RWPE1 (cell line): ENCODE measurements at places on chromosomes 16 and 17.
A peak's percentile ranks its signal among the peaks of the same experiment; 100 is the strongest.

- peak; percentile 52 for DNase-seq
Observed at GRCh38 chr16:58732545-58733247, 1.4 kb downstream of the GOT2 start.

- DNase-seq = no peak
Observed at GRCh38 chr16:5490499-5490898, 392.9 kb upstream of the EEF2KMT start.

DNA sequence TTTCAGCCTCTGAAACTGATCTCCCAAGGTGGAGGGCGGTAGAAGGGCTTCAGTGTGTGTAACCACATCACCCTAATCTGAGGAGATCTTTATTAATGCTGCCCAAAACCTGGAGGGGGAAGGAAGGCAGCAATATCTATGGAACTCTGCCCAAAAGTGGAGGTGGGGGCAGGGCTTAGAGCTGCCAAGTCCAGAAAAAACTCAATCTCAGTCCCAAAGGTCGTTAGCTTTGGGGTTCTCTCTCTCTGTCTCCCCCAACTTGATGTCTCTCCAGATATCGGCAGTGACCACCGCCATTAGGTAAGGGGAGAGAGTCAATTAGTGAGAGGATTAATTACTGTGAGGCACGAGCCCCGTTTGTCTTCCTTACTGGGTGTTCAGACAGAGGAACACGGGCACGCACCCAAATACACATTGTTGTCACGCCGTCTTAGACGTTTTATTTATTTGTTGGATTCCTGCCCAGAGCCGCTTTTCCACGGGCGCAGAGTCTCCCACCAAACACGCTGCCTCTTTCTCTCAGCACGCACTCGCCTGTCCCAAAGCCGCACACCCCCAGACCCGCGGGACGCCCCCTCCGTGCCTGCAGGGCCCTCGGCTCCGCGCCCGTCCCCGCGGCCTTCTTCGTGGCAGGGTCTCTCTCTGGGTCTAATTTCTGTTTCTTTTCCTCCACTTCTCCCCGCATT lies 5.4 kb upstream of the LHX1 start:
- no peak for DNase-seq

DNA sequence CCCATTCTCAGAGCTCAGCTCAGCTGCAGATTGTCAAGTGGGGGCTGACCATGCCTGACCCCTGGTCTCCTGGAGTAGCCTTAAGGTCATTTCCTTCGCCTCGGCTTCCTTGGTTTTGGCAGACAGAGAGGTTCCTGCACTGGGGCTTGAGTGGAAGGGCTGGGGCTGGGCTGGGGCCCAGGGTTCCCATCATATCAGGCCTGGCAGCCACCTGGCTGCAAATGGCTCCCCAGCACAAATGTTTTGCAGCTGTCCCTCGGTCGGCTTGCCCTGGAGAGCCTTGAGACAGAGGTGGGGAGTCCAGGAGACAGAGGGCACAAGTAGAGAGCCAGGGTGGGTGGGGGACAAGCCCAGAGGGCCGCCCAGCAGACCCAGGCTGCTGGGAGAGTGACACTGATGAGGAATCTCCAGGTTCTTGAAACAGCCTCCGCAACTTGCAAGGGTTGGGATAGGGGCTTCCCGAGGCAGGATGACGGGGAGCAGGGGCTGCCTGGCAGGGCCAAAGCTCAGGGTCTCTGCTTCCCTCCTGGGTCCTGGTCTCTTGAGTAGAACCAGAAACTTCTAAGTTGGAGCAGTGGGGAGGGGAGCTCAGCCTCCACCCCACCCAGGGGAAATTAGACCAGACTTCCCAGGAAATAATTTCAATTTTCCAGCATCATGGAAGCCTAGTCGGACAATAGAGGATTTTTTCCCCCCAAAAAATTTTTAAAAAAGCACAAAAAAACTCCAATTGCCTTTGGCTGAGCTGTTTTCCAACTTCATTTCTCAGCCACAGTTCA lies 19.3 kb downstream of the IGFBP4 start:
- DNase-seq = no peak

- no peak for DNase-seq
Observed at GRCh38 chr17:77316191-77316641, 175.4 kb downstream of the SEC14L1 start.

DNA sequence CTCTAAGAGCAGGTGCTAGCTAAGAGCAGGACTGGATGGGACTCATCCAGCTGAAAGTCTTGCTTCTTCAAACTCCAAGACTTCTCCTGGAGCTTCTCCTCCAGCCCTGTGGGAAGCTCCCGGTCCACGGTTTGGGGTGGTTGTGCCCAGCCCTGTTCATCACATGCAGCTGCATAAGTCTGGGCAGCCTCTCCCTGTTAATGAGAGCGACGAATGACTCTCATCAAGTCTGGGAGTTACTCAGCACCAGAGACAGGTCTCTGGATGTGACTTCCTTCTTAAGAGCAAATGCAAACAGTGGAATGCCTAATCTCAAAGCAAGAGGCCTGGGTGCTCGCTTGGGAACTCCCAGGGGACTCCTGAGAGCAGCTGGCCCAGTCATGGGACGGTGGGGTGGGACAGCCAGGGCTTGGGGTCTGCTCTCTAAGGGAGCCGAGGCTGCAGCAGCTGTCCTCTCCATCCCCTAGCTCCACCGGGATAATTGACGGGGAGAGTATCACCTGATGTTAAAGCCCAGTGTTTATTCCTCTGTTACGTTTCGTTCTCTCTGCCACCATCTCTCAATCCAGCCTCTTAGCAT lies 35.3 kb upstream of the CRHR1 start:
- DNase-seq = no peak

- peak; percentile 90 for DNase-seq
Observed at GRCh38 chr17:79026376-79027273, 2.7 kb downstream of the C1QTNF1 start.

DNA sequence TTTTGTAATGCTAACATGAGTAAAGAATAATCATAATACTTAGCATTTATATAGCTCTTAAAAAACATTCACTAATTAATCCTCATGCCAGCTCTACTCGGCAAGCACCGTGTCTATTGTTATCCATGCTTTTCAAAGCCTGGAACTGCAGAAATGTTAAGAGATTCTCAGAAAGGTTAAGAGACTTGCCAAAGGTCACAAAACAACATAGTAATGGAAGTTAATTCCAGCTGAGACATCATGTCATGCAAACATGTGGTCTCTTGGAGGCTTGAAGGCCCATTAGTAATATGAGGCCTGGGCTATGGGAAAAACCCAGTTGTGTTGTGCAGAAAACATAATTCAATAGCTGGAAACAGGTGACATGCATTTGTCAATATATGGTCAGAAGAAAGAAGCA lies 389.9 kb upstream of the GOT2 start:
- DNase-seq = no peak

GRCh38 chr16:49469930-49470451 lies 96.4 kb downstream of the C16orf78 start:
- DNase-seq = no peak

DNA sequence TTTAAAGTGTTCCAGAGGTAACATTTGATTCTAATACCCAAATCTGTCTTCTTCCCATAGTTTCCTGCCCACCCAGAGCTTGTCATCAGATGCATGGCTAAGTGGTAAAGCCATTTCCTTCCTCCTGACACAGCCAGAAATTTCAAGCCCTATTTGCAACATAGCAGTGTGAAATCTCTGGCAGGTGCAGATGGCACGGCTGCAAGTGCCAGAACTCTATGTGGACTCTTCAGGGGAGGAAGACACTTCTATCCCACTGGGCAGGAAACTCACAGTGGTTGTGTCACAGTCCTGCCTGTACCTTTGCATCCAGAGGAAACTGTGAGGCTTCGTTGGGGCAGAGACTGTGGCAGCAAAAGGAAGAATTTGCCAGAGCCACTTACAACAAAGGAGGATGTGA lies 13.2 kb downstream of the DYNLRB2 start:
- DNase-seq = no peak

GRCh38 chr16:49693445-49693844 lies 162.5 kb downstream of the ZNF423 start:
- DNase-seq = no peak

DNA sequence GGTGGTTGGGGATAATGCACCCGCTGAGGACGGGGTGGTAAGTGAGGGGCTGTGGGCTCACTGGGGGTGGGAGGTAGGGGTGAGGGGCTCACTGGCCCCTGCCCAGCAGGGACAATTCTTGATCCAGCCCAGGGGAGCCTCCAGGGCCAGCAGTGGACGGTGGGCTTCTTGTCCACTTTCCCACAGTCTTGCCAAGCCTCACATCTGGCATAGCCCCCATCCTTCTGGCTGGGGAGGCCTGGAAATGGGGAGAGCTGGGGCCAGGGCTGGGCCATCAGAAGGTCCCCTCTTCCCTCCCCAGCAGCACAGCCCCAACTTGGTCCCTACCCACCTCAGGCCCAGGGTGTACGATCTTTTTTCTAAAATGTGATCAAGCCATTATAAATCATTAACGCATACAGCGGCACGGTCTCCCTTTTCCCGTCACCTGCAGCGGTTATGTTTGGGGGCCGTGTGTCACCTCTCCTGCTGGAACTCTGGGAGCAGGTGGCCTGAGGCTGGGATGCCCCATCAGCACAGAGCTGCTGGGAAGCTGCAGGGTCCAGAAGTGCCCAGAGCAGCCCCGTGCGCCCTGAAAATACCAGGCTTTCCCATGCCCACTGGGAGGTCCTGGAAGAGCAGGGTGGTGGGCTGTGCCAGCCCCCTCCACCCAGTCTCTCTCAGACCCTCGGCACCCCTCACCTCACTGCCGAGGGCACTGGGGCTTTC lies 7.2 kb upstream of the SETD6 start:
- DNase-seq = no peak

- no peak for DNase-seq
Observed at GRCh38 chr17:27496971-27497370, 40.7 kb downstream of the KSR1 start.

GRCh38 chr16:83744441-83744981 lies 63.3 kb upstream of the HSBP1 start:
- DNase-seq = no peak

DNA sequence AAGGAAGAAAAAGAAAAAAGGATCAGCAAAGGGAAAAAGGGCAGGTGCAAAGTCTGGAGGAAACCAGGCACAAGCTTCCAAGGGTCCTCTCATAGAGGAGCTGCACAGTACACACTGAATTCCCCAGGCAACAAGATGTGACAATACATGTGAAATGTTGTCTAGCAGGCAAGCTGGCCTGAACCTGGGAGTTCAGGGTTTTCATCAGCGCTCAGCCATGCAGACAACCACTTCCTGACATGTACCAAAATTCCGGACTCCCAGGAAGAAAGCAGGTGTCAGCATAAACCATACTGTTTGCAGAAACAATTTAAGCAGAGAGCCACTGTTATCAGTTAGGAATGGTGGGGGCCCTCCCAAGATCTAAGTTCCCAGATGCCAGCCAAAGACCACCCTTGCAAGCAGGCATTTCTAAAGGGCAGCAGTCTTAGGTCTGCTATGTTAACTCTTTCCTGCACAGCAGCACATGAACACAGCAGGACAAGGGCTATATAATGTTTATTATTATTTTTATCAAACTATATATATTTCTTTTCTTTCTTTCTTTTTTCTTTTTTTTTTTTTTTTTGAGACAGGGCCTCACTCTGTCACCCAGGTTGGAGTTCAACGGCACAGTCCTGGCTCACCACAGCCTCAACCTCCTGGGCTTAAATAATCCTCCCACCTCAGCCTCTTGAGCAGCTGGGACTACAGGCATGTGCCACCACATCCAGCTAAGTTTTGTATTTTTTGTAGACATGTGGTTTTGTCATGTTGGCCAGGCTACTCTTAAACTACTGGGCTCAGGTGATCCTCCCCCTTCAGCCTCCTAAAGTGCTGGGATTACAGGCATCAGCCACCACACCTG lies 10.1 kb downstream of the TK2 start:
- DNase-seq = no peak
